ENCODE measurements at places on chromosomes 2 and 18.

DNA sequence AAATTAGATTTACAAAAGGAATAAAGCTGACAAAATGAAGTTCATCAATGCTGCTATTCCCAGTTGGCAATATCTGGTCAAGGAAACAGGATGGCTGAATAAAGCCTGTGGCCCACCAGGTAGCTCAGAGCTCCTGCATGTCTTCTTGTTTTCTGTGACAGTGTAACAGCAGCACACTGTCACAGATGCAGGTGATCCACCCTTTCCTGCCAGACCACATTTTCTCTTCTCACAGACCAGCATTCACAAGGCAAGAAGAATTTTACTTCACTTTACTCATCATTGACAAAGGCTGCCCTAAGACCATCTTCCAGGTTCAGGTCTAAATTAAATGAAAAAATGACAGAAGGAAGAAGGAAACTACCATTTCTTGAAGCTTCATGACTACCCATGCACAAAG lies 166.2 kb upstream of the MEIS1 start:
- DNase-seq: no peak

DNA sequence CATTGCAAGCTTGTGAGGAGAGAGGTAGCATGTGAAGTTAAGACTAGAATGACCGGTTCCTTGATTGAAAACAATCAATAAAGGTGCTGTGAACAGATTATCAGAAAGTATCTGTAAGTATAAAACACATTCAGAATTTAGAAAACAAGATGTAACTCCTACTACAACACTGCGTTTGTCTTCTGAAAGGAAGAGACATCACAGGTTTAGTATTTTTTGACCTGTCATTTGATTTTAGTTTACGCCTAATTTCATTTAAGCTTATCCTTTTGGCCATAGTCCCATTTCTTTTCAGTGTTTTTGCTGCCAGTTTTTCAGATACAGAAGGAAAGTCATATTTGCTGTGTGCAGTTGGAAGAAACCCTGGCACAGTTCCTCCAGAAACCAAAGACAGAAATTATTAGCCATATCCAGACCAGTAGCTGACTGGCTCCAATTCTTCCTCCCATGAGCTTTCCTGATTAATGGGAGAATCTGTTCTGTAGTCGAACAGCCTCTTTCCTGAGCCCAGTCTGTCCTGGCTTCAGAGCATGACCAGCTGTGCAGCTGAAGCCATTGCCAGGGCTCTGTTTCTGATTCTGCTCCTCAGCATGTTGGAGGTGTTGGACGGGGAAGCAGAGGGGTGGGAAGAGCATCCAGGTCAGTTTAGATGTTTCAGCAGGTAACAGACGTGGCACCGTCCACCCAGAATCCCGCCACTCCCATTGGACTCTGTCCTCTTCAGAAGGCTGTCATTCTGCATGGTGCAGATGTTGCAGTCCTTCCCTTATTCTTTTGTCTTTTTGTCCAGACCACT lies 61.0 kb downstream of the CRIM1 start:
- no peak for DNase-seq

DNA sequence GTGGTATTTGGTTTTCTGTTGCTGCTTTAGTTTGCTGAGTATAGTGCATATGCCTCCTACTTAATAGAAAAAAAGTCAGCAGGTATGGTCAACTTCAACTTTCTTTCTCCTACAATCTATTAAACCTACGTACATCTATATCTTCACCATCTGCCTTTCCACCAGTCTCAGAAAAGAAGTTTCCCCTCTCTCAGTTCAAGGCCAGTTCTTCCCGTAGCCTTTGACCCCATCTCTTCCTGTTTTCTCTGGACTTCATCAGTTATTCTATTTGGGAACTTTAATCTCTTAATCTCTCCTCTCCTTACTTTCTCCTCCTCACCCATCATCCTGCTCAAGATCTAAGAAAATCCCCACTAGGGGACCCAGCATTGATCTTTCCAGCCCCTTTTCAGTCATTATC lies 5.7 kb downstream of the PTRHD1 start:
- no peak for DNase-seq

DNA sequence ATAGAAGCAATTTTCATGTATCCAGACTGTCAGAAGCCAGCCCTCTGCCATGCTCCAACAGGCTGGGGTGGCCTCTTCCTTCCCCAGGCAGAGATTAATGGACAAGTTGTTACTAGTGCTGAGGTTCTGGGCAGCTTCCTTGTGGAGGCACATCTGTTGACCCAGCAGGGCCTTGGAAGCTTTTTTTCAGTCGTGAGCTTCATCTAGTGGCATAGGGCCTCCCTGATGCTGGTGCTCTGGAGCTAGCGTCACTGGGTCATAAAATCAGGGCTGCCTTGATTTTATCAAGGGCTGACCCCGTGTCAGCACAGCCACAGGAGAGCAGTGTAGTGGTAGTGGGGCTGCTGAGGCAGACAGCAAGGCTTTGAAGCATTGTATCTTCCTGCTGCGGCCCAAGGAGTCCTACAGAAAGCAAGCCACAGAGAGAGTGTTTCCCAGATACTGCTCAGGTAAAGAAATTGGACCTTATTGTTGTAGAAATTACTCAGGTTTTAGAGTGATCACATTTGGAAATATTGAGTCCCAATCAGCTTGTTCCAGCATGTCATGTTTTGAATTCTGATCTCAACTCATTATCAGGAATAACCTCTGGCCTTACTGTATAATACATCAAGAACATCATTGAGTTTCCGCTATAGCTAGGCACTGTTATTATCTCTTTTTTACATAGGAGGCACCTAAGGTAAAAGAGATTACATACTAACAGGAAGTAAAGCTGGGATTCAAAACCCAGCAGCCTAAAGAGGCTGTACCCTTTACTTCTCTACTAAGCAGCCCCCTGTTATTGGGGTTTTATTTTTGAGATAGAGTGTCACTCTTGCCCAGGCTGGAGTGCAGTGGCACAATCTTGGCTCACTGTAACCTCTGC lies 92.3 kb upstream of the ALPP start:
- no peak for DNase-seq

GRCh38 chr2:16614314-16614860 lies 51.2 kb downstream of the CYRIA start:
- no peak for DNase-seq

DNA sequence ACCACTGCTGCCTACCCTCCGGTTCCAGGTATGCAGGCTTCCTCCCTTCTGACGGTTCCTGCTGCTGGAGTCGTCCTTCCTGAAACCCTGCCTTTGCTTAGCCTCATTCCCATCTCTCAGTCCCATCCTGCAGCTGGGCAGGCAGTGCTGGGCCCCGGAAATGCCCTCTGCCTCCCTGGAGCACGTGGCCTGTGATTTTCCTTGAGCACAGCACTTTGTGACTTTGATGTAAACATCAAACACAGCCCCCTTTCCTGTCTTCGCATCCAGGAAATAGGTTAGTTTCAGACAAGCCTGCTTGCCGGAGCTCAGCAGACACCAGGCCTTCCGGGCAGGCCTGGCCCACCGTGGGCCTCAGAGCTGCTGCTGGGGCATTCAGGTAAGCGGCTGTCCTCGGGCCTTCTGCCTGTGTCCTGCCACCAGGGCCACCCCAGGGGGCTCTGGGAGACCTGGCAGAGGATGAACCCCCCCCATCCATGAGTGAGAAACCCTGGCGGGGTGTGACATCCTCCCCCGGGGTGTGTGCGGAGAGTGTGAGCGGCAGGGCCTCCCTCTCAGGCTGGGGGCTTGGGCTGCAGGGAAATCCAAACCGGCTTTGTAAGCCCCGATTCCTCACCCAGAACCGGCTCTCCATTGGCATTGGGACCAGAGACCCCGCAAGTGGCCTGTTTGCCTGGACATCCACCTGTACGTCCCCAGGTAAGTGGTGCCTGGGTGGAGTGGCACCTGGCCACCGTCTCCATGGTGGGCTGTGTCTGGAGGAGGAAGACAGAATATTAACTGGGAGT lies at the start of gene ZAP70:
Gene ZAP70 (plus strand): TSS at position 281 of the 788 bp plus-strand sequence. CDS start 10,461 bp downstream, outside the sequence.
- no peak for DNase-seq

DNA sequence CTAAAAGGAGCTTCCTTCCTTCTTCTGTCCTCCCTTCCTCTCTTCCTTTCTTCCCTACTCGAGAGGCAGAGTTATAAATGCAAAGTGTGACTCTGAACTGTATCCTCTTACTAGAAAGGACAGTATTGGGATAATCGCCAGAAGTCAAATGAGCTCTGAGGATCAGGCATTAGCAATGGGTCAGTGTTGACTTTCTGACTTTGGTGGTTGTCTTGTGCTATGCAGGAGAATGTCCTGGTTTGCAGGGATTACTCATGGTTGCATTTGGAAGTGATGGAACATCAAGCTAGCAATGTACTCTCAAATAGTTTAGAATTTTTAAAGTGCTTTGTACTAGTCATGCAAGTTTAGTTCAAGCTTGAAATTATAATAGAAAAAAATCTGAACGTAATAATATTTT lies 115.6 kb downstream of the TXNL1 start:
- DNase-seq: no peak

DNA sequence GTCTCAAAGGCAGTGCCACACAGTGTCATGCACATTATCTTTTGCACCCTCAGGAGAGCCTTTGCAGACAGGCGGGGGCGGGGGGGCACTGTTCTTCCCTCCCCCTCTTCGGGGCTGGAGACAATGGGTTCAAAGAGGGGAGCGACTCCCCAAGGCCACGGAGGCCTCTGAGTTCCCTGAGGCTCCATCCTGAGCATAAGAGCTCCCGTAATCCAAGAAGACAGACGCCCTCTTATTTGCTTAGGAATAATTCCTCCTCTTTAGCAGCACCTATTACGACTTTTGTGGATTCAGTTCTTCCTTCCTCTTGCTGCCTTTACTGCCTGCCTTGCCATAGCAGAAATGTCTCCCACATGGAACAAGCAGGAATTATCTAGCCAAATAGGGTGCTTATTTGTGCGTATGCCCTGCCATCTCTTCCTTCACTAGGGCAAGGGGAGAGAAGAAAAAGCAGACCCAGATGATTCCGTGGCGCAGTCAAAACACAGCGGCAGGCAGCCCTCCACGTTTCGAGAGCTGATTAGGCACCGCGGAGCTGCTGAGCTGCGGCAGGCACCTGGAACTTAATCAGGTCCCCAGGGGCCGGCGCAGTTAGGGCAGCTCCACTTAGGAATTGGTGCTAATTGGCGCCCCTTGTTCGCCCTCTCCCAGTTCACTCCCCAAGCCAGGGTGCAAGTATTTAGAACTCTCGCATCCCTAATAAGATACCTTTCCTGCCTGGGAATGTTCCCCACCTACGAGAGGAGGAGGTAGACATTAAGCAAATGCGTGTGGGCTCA lies 233.4 kb upstream of the MYT1L start:
- DNase-seq: no peak

DNA sequence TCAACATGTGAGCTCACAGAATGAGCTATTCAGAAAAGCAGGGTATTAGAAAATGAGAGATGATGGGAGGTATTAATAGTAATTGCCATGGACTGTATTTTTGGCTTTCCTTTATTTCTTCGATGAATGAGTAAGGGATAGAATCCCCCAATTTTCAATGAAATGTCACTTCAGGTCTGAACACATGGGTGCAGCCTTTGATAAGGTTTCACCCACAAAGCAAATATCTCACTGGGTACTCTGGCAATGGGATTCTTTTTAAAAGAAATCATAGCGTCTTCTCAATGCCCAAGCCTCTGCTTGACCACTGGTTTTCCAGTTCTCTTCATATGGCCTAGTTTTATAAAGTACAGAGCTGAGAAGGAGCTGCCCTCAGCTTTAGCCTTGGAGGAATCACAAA lies 610.5 kb upstream of the FANCL start:
- DNase-seq: no peak

All from cortex of kidney (tissue), 1 donor.